ENCODE measurements at places on chromosomes 5 and 9.

DNA sequence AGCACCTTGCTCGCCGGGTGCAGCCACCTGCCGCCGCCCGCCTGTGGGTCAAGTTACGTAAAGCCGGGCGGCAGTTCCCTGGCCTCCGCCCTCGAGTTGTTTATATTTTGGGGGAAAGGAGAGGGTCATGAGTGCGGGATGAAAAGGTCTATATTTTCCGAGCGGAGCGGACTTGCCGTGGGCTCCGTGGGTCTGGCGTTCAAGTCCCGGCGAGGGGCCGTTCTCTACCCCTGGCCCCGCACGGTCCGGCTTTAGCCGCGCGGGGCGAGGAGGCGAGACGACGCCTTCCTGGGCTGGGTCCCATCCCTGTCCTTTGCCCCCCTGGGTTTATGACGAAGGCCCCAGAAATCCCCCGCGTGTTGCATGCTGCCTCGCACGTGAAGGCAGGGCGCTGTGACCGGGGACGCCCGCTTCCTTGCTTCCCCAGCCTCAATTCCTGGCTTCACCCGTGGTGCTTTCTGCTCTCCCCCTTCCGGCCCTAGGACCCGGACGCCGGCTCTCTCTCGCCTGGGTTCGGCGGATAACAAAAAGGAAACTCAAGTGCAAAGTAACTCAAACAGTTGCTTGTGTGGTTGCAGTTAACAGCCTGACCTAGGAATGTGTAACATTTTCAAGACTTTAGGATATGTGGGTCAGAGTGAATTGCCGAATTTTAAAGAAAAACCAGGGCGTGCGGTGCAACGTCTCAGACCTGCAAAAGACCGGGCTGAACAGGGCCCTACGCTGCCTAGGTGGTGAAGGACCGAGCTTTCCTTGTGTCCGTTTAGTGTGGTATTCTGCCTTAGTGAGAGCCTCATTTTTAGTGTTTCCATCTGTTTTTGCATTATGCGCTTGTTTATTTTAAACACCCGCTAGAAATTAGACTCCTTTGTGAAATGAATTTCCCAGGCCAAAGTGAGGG, 810 bp downstream of the VPS13A start:
- peak; percentile 63 for DNase-seq

GRCh38 chr5:93236807-93237421, 344.1 kb downstream of the NR2F1-AS1 start:
- DNase-seq: no peak

GRCh38 chr9:113879911-113880310, 3.8 kb downstream of the ZNF618 start:
- no peak for DNase-seq

DNA sequence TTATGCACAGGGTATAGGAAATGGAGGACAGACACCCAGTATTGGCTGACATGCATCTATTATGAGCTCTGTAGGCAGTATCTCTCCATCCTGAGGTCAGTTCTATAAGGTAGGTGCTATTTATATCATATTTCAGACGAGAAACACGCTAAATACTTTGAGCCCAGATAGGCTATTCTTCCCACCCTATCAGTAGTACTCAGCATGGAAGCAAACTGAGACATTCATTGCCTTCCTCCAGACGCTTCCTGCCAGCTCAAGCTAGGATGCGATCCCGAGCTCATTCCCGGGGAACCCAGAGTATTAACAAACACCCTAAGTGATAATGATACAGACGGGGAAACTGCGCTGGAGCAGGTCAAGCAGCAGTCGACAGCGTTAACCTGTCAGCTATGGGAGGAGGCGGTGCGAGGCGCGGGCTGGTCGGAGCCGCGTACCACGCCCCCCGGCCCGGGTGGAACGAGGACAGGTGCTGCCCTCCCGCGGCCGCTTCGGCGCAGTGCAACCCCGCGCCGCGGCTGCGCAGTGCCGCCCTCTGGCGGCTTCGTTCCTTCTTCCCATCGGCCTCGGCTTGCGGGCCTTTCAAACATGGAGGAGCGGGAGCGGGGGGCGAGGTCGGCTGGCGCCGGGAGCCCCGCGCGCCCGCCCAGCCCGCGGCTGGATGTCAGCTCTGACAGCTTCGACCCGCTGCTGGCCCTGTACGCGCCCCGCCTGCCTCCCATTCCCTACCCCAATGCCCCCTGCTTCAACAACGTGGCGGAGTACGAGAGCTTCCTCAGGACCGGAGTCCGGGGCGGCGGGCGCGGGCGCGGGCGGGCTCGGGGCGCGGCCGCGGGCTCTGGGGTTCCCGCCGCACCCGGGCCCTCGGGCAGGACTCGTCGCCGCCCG, at the start of gene LSM11:
Gene LSM11 (plus strand): TSS at position 550 of the 888 bp plus-strand sequence. CDS start 39 bp downstream, at position 589.
- DNase-seq: peak; percentile 90

DNA sequence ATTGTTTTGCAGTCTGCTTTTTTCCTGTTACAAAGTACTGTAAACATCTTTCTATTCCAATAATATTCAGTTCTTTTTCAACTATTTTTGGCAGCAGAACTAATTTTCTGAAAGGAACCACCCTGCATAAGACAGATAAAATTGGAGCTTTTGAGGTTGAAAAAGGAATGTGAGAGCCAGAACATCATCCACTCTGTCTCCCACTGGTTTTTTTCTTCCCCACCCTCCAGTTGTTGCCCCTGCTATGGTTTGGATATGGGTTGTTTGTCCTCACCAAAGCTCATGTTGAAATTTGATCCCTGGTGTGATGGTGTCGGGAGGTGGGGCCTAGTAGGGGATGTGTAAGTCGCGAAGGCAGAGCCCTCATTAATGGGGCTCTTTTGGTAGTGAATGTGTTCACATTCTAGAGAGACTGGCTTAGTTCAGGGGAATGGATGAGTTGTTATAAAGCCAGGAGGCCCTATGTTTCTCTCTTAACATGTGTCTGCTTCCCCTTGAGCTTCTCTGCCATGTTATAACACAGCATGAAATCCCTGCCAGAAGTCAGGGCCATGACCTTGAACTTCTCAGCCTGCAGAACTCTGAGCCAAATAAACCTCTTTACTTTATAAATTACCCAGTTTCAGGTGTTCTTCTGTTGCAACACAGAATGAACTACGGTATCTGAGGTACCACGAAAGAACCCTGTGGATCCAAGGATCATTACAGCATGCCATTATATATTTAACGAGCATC, 34.8 kb upstream of the MAST4 start:
- DNase-seq: no peak

DNA sequence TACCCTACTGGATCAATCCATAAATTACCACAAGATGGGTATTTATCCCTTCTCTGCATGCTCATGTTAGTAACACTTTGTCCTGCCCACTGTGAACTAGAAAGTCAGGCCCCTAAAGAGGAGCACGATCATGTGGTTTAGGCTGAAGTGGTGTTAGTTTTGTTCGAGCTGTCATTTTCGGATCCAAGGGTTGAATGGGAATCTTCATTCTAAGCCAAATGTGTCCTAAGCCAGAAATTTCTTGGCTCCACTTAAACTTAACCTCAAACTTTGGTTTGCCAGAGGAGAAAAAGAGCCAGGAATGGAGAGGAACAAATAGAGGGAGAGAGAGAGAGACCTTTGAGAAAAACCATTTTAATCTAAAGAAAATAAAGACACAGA, 837.7 kb upstream of the ZNF608 start:
- DNase-seq: no peak

- DNase-seq: no peak
These were observed 116.4 kb upstream of the PTPRD start for GRCh38 chr9:10729213-10729612.

GRCh38 chr9:136804509-136805206, 3.1 kb upstream of the RABL6 start:
- no peak for DNase-seq

GRCh38 chr9:135910757-135911156, 3.4 kb upstream of the CAMSAP1 start:
- DNase-seq: no peak

DNA sequence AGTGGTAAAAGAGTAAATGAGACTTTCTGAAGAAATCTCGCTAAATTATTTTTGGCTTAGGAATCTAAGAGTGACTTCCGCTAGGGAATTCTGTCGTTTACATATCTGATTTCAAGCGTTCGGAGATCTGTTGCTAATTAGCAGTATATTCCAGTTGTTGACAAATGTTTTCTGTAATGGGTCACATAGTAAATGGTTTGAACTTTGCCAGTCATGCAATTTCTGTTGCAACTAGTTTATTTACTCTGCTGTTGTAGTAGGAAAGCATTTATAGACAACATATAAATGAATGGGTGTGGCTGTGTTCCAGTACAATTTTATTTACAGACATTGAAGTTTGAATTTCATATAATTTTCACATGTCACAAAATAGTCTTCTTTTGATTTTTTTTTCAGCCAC, 57.4 kb upstream of the JAK2 start:
- DNase-seq: no peak

DNA sequence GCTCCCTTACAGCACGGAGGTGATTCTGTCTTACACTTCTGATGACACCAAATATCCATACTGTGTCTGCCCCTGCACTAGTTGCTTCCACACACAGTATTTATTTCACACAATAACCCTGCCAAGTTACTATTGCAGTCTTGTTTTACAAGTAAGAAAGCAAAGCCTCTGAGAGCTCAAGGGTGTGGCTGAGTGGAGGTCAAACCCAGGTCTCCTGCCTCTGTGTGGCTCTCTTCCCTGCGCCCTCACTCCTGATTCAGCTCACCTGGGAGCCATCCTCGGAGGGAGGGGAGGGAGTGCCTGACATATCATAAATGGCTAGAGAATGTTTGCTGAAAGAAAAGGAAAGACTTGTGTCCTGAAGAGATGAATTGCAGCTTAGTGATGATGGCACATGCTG, 41.0 kb downstream of the MVB12B start:
- no peak for DNase-seq

DNA sequence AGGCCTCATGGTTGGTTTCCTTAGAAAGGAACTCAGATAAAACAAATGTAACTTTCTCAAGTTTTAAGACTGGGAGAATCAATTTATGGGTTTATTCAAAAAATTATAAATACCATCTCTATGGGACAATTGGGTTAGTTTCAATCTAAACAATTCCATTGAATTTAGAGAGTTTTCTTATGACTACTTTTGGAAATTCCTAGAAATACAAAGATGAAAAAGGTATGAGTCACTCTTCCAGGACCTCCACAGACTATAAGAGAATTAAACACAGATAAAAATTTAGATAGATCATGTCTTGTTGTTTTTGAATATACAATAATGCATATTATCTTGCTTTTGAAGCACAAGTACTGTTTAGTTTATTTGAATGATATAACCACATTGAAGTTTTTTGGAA, 188.7 kb downstream of the CHSY3 start:
- no peak for DNase-seq

DNA sequence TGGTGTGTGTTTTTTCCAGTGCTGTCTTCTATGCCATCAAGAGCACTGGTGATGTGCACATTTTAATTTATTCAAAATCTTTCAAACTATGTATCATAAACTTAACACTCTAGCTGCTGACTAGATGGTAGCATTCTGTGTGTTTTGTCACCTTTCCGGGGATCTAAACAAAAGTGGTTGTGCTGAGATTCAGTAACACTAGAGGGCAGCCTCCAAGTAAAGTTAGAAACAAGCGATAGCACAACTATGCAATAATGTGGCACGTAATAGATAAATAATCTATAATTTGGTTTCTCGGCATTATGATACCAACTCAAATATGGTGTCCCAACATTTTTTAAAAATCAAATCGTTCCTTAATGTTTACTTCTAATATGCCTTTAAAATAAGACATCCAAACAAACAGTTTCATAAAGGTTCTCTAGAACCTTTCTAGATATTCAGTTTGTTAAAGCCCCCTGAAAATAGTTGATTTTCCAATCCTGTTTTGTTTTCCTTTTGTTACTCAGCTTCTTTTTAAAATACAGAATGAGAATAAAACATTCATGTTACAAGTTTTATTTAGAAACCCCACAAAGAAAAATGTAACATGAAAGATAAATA, 16.9 kb downstream of the SEMA6A start:
- no peak for DNase-seq

DNA sequence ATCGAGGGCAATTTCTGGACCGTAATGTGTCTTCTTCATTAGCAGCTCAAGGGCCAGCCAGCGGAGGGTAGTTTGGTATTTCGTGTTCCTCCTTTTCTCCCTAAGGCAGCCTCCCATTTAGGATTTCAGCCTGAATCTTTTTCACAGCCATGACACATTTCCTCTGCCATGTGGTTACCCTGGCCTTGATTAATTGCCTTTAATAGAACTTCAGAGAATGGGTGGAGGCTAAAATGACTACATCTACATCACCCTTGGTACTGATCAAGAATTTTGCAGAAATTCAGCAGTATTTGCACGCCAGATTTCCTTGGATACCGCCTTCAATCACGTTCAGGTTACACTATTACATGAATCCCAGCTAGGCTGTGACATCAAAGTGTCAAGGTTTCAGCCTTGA, 58.0 kb downstream of the ADAMTS16 start:
- no peak for DNase-seq

DNA sequence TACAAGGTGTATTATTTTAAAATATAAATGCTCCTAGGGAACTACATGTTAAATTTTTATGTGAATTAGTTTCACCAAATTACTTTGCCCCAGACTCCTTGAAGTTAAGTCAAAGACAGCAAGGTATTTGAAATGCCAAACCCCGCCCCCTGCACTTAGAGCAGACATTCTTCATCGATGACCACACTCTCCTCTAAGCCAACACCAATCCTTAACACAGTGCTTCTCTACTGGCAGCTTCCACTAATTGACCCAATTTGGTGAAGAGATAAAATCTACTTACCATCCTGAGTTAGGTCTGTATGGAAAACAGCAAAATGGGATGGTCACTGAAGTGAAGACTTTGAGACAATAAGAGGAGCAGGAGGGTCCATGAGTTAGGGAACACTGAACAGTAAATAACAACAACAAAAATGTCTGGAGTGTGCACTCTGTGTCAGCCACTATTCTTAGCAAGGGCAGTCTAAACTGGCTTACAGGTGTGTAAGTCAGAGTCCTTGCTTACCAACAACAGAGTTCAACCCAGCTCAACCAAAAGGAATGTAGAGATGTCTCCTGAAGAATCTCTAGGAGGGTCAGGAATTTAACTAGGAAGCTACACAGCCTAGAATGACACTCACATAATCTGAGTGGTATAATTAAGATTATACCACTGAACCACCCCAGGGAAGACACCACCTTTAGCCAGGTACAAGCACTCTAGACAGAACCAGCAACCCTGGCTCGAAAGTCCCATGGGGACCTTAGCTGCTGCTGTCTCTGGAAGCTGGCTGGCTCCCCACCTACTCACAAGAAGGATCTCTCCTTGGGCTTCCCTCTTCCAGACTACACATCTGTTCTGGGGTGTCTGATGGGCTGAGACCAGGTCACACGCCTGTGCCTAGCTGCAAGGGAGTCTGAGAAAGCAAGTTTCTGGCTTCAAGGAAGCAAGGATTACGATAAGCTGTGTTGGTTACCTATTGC, 8.8 kb upstream of the UBE2QL1 start:
- no peak for DNase-seq

- DNase-seq: no peak
These were observed 152.1 kb downstream of the GNAQ start for GRCh38 chr9:77879437-77879943.

GRCh38 chr5:173917788-173918786, 29.9 kb downstream of the CPEB4 start:
- peak; percentile 76 for DNase-seq

Data from activated CD4-positive, alpha-beta T cell treated with anti-CD3 and anti-CD28 coated beads, Interleukin-2, amount 50 U/mL, for 16 hours (primary cell).